ENCODE measurements at places on chromosomes 1 and 21. TPM values are rescaled to one million over a fixed set of nuclear protein-coding genes. Genes with fewer than 3 reads are reported as not detected.

DNA sequence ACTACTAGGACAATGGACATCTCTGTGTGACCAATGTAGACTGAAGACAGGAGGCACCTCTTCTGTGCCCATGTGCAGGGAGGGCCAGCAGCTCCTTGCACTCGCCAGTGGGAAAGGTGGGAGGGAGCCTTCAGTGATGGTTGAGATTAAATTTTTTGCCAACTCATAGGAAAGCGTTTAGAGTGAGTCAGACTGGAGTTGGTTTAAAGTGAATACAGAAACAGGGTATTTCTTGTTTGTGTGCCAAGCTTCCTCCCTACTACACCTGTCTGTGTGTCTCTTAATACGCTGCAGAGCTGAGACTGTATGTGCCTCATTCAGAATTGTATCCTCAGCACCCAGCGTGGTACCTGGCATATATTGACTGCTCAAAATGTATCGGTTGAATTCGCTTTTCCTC, 13.5 kb upstream of the COL16A1 start:
- DNase-seq, result no peak

OXCT2 gene
- total RNA-seq, result 0.87 TPM

SPOCD1 gene
- total RNA-seq, result 9.5 TPM

VASH2 gene
- total RNA-seq, result 3.0 TPM

- DNase-seq, result no peak
These were observed 488.1 kb upstream of the PRMT6 start for GRCh38 chr1:106568201-106568974.

All from mesenteric fat pad (tissue), 1 donor.